Melanocyte of skin (primary cell): ENCODE measurements at places on chromosomes 13 and 19. TPM values are rescaled to one million over a fixed set of nuclear protein-coding genes. Genes with fewer than 3 reads are reported as not detected.

The MPHOSPH8 gene
- 10.3 and 15.7 TPM in 2 replicates for total RNA-seq

The ANKRD24 gene
- 0.62 TPM in 1 of 2 replicates, not detected in the other for total RNA-seq

The DKKL1 gene
- not detected in 2 replicates for total RNA-seq

The CPAMD8 gene
- total RNA-seq = 0.31 TPM in 1 of 2 replicates, not detected in the other

The KLK3 gene
- total RNA-seq = not detected in 2 replicates

The ILF3 gene
- 163 and 174 TPM in 2 replicates for total RNA-seq

The SLC25A15 gene
- 31.2 and 38.6 TPM in 2 replicates for total RNA-seq

The ZIM2 gene
- total RNA-seq = not detected in 2 replicates

The SLC25A41 gene
- total RNA-seq = not detected in 2 replicates

The NKPD1 gene
- under 0.01 TPM in 2 replicates for total RNA-seq

The PRTN3 gene
- total RNA-seq = not detected in 2 replicates

The PSG2 gene
- not detected in 2 replicates for total RNA-seq

The CBLC gene
- 0.15 TPM in 1 of 2 replicates, not detected in the other for total RNA-seq

The ZNF155 gene
- 5.0 and 7.9 TPM in 2 replicates for total RNA-seq

The FBXO27 gene
- total RNA-seq = 4.0 and 8.0 TPM in 2 replicates

The HSH2D gene
- not detected in 2 replicates for total RNA-seq

The PSG7 gene
- total RNA-seq = not detected in 2 replicates

The KLK12 gene
- not detected in 2 replicates for total RNA-seq

The MCF2L gene
- total RNA-seq = 450 and 493 TPM in 2 replicates

The HCN2 gene
- total RNA-seq = 0.67 and 0.77 TPM in 2 replicates

The LRRC8E gene
- 2.1 and 4.0 TPM in 2 replicates for total RNA-seq

The SIAH3 gene
- total RNA-seq = not detected in 2 replicates

The S1PR5 gene
- under 0.01 TPM in 1 of 2 replicates, not detected in the other for total RNA-seq

The LAIR1 gene
- not detected in 2 replicates for total RNA-seq

The SLC1A6 gene
- total RNA-seq = not detected in 2 replicates

The MTRF1 gene
- total RNA-seq = 14.5 and 16.7 TPM in 2 replicates

The SELENOV gene
- total RNA-seq = not detected in 2 replicates

The MTUS2 gene
- under 0.01 TPM in 1 of 2 replicates, not detected in the other for total RNA-seq

The CBARP gene
- total RNA-seq = 3.3 and 4.5 TPM in 2 replicates

The OR4F17 gene
- not detected in 2 replicates for total RNA-seq

The PSG6 gene
- total RNA-seq = not detected in 2 replicates

The SNRNP70 gene
- 132 and 172 TPM in 2 replicates for total RNA-seq

The CD70 gene
- total RNA-seq = 0.31 TPM in 1 of 2 replicates, not detected in the other

The SCN1B gene
- 4.5 and 5.8 TPM in 2 replicates for total RNA-seq

The KIR3DL1 gene
- not detected in 2 replicates for total RNA-seq

The A1BG gene
- 7.0 and 7.2 TPM in 2 replicates for total RNA-seq

The COX7A1 gene
- total RNA-seq = 2.1 and 5.5 TPM in 2 replicates

The SPART gene
- 80.2 and 85.6 TPM in 2 replicates for total RNA-seq

The FAM83E gene
- 0.62 TPM in 1 of 2 replicates, not detected in the other for total RNA-seq
